ENCODE measurements at places on chromosomes 2 and 18.

- no peak for DNase-seq
Observed at GRCh38 chr2:207254591-207255464, 89.1 kb upstream of the KLF7 start.

DNA sequence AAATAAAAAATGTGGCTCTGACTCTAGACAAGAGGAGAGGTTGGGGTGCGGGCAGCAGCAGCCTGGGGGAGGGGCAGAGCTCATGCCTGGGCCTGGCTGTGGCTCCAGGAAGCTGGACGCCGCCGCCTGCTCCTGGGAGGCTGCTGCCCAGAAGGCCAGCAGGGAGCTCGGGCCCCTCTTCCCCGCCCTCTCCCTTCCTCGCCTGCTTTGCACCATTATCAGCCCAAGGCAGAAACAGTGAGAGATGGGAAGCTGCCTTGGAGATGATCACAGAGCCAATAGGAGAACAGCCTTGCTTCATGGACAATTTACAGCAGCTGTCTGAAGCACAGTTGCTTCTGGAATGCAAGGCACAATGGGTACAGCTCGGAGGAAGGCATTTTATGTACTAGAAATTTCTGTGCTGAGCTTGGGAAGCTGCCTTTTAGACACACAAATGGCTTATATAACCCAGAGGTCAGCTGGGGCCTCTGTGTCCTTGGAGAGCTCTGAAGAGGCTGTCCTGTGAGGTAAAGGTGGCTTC lies 55.3 kb upstream of the AFF3 start:
- DNase-seq, result no peak

DNA sequence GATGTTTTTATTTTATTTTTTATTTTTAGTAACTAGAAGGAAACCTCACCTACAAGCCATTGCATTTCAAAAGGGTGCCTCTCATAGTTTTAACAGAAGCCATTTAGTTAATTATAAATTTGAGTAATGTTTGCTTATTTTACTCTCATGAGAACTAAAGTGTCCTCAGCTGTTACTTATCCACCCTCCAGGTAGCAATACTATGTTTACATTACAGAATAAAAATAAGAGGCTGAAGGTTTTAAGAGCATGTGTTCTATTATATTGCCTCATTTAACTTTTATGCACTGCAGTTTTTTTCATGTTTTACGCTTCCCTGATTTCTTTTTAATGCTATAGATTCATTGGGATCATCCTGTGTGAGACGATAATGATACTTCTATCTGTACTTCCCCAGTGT lies 235.5 kb downstream of the THSD7B start:
- no peak for DNase-seq

- peak; percentile 44 for DNase-seq
Observed at GRCh38 chr2:152925547-152926448, 207.4 kb downstream of the ARL6IP6 start.

DNA sequence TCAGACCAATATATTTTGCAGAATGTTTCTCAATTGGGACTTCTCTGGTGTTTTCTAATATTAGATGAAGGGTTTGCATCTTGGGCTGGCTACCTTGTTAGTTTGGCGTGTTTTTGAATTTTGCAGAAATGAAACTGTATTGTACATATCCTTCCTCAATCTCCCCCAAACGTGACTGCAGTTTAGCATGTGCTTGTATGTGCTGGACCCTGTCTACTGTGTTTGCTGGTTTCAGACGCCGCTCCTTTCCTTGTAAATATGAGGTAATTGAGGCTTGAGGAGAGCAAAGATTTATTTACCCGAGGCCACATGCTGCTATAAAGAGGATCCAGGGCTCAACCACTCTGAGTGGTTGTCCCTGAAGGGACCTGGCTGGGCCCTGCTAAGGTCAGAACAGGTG lies 57.2 kb downstream of the NGEF start:
- DNase-seq, result no peak

GRCh38 chr2:207750345-207750744 lies 19.4 kb downstream of the FZD5 start:
- DNase-seq, result no peak

DNA sequence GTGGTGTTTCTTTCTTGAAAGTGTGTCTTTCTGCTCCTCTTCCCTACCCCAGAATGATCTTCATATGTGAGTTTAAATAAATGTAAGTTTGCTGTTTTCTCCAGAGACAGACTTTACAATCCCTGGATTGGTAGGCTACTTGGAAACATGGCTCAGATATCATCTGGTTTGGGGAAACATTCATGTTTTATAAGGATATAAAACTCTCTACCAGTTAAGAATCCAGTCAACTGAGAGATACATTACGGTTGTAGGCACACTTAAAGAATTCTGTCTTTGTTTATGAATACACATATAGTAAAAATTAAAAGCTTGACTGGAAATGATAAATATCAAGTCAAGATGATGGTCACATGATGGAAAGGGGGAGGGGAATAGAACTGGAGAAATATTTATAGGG lies 739.3 kb downstream of the SLC4A3 start:
- no peak for DNase-seq

- no peak for DNase-seq
Observed at GRCh38 chr2:225996462-225996828, 596.9 kb downstream of the NYAP2 start.

DNA sequence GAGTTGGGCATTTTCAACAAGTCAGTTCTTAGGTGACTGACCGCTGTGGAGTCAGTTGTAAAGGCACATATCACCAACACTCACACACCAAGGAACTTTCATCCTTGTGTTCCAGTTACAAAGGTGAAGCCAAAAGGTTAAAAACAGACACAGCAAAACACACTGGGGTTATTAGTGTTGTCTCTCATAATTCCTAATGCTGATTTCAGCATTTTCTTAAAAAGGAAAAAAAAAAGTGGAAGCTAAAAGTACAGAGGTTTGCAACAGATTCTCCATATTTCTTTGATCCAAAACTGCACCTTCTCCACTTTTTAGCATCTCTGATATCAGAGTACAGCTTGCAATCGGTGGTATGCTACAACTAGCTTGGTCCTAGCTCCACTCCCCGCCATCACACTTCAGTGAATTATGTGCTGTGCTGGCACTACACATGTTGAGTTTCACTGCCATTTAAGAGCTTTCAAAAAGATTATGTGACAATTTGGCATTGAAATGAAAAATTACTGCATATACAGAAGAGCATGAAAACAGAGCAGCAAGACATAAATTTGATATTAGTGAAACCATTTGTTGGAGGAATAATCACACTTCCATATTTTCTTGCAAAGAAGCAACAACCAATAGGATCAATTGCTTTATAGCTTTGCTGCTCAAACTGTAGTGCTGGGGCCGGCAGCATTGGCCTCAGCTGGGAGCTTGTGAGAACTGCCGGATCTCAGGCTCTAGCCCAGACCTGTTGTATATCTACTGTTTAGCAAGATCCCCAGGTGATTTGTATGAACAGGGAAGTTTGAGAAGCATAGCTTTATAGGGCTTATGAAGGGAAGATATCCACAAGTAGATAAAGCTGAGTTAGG lies 62.3 kb upstream of the DAPL1 start:
- no peak for DNase-seq

- DNase-seq, result no peak
Observed at GRCh38 chr2:184729581-184729980, 131.3 kb downstream of the ZNF804A start.

GRCh38 chr2:173414823-173415322 lies 60.2 kb downstream of the CDCA7 start:
- no peak for DNase-seq

- no peak for DNase-seq
Observed at GRCh38 chr2:217847552-217848350, 155.0 kb downstream of the TNS1 start.

DNA sequence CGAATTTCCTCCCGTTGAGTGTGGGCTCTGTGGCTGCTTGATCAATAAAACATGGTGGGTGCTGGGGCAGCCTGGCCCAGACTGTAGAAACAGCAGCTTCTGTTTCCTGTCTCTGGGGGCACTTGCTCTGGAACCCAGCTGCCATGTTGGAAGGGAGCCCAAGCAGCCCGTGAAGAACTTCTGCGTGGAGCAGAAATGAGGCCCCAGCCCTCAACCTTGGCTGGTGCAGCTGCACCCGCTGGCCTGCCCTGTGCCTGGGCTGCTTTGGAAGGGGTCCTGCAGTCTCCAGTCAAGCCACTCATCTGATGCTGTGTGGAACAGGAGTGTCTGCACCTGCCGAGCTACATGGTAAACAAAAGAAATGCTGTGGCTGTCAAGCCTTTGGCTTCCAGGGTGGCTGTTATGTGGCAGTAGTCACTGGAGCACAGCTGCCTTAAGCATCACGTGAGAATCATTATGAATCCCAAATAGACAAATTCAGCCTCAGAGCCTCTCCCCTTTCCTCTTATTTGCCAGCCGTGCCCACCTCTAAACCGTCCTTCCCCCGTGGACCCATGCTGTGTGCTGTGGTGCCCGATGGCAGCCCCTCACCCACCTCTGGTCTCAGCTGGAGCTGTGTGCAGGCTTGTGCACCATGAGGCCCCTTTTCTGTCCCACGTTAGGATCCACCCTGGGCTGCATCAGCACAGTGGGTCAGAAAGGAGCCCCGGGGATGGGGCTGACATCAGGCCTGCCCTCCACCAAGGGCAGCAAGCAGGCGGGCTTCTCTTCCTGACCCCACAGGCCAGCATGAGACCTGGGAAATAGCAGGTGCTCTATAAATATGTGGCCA lies 134.0 kb upstream of the HDAC4 start:
- DNase-seq, result peak; percentile 95

- DNase-seq, result no peak
Observed at GRCh38 chr2:96860065-96861029, 2.5 kb upstream of the ANKRD39 start.

DNA sequence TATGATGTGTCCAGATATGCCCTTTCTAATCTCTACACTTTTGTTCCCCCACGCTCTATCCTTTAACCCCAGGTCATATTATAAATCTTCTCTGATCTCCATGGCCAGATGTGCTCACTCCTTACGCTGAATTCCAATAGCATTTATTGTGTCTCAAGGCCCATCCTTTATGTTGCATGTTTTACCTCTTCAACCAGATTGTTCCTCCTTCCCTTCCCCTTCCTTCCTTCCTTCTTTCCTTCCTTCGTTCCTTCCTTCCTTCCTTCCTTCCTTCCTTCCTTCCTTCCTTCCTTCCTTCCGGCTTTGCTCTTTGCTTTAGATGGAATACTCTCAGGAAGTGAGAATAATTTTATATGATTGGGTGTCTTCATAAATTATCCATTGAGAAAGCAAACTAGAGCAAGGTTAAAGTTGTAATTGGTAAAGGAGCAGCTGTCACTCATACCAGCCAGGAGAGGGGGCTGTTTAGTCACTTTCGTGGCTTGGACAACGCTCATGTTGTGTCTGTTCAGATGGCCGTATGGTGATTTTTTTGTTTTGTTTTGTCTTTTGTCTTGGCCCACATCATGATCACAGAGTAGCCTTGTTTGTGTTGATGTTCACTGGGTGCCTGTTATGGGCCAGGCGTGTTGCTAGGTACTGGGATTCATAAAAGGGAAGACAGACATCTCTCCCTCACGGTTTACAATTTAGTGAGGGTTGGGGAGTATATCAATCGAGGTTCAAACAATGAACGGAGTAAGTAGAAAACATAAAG lies 68.0 kb downstream of the DAW1 start:
- peak; percentile 40 for DNase-seq

DNA sequence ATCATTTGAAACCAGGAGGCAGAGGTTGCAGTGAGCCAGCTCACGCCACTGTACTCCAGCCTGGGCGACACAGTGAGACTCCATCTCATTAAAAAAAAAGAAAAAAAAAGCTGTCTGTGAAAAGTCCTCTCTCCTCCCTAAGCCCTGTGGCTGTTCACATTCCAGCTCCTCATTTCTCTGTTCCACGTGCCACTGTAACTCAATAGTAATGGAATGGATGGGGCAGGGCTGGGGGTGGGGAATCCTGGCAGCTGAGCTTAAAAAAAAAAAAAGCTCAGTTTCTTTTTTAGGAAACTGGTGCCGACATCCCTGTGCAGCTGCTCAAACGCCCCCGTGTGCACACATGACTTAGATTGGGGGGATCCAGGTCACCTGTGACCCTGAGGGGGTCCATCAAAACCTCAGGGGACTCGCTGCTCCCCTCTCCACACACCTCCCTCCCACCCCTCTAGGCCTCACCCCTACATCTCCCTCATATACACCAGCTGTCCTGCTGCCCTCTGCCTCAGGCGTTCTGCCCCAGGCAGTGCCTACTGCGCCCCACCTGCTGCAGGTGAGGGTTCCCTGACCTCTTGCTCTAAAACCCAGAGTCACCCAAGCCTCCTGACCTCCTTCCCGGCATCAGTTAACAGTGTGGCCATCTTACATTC lies 255.4 kb downstream of the AGAP1 start:
- no peak for DNase-seq

- no peak for DNase-seq
Observed at GRCh38 chr2:86396291-86396785, 44.8 kb upstream of the KDM3A start.

- DNase-seq, result no peak
Observed at GRCh38 chr2:59888015-59888414, 665.4 kb downstream of the BCL11A start.

- DNase-seq, result no peak
Observed at GRCh38 chr2:33336036-33336625, 140.3 kb upstream of the RASGRP3 start.

All from SHP77 treated with DMSO at 0.1 percent for 48 hours (cell line).